Ureter (tissue), 1 donor: ENCODE measurements at places on chromosomes 1 and 21. TPM values are rescaled to one million over a fixed set of nuclear protein-coding genes. Genes with fewer than 3 reads are reported as not detected.

GRCh38 chr1:242523719-242524570, 552 bp downstream of the PLD5 start:
- no peak for DNase-seq

GRCh38 chr1:44660176-44660575, 14.1 kb downstream of the TMEM53 start:
- peak; percentile 64 for DNase-seq

The ARHGAP30 gene
- 12.1 TPM for total RNA-seq

- DNase-seq, result no peak
These were observed 137.6 kb upstream of the SGIP1 start for GRCh38 chr1:66396212-66396890.

GRCh38 chr1:32848354-32849063, 22.2 kb downstream of the FNDC5 start:
- no peak for DNase-seq

DNA sequence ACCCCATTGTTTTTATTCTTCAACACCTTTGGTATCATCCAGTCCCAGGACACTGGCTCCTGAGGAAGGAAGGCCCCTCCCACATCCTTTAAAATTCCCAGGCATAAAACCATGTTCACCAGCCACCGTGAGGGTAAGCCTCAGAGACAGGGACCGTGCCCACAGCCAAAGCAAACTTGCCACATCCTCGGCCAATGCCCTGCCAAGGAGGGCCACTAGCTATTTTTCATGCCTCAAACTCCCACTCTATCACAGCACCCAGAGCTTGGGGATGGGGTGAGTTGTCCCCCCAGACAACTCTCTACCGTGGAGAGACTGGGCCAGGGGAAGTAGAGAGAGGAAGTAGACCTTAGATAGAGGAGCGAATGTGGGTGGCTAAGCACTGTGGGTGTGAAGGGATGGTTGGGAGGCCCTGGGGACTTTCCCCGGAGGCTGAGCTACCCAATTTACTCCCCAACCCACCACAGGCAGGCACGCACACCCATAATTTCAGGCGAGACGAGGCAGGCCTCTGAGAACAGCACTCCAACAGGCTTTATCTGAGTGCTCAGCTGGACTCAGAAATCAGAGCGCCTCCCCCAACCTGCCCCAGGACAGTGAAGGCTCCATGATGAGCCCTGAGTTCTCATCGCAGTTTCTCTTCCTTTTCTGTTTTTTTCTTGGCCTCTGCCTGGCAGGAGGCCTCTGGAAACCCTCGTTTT, 15.9 kb upstream of the BTG2 start:
- peak; percentile 73 for DNase-seq
